ENCODE measurements at places on chromosomes 7 and 10.

- DNase-seq, result no peak
These were observed 111.1 kb upstream of the GLI3 start for GRCh38 chr7:42348071-42348470.

GRCh38 chr10:122525788-122526187 lies 34.8 kb upstream of the DMBT1 start:
- no peak for DNase-seq

- DNase-seq, result no peak
These were observed 53.9 kb downstream of the SYPL1 start for GRCh38 chr7:106057962-106058927.

GRCh38 chr10:28105561-28105960 lies 106.7 kb upstream of the ODAD2 start:
- no peak for DNase-seq

DNA sequence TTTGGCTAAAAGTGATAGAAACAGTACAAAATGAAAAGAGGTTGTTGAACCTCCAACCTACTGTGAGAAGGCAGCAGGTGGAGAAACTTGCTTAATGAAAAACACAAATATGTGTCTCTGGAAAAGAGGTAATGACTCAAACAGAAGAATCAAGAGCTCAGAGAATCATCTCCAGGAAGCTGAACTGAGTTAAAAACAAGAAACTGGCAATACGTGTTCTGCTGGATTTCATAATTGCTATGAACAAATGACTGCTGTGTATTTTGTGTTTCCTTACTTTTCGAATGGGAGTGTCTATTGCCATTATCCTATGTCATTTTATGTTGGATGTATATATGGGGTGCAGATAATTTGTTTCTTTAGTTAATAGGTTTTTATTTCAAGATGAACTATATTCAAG lies 401.1 kb downstream of the DGKB start:
- no peak for DNase-seq

GRCh38 chr7:111855161-111855841 lies 293.0 kb upstream of the IMMP2L start:
- DNase-seq, result no peak
